HFFc6 (cell line): ENCODE measurements at places on chromosomes 12 and 14.
A peak's percentile ranks its signal among the peaks of the same experiment; 100 is the strongest.

DNA sequence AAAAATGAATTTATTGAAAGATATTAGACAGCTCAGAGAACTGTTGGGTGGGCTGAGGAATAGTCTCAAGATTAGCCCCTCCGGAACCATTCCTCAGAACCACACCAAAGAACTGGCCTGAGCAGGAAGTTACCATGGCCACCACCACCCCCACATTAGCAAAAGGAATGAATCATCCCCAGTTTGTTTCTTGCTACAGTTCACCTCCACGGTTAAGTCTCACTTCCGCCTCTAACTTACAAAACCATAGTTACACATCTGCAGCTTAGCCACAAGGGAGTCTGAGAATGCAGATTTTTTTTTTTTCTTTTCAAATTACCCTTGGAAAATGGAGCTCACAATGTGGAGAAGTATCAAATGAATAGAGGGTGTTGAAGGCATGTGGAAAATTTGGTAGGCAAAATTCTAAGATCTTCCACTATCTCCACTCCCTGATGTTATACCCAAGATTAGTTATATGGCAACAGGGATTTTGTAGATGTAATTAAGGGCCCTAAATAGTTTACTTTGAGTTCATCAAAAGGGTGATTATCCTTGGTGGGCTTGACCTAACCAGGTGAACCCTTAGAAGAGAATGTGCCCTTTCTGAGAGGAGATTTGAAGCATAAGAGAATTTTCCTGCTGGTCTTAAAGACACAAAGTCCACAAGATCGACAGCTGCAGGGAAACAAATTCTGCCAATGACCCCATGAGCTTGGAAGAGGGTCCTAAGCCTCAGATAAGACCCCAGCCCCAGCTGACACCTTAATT is 129.8 kb upstream of the KRR1 start:
- peak; percentile 90 for DNase-seq

GRCh38 chr14:64649383-64649998 is 54.7 kb upstream of the PLEKHG3 start:
- no peak for DNase-seq

DNA sequence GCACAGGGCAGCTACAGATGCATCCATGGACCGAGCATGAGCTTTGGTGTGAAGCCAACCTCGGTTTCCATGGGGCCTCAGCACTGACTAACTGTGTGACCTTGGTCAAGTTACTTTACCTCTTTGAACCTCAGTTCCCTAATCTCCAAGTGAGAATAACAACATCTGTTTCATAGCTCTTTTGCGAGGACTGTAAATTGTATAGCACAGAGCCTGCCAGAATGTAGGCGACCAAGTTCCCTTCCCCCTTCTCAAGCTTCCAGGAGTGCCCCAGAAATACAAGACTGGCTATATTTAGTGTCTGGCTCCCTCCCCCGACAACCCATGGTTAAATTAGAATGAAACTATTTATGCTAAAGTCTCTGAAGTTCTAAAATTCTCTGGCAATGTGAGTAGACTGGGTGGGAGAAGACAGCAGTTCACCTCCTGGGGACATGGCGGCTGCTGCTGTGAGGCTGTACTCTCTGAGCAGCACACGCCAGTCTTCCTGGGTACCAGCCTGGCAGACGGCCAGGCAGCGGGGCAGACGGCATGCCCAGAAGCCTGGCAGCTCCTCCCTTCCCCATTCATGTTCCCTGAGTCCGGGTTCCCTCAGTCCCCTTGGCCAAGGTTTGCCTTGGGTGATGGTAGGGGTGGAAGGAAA is 22.0 kb upstream of the TMED10 start:
- no peak for DNase-seq

DNA sequence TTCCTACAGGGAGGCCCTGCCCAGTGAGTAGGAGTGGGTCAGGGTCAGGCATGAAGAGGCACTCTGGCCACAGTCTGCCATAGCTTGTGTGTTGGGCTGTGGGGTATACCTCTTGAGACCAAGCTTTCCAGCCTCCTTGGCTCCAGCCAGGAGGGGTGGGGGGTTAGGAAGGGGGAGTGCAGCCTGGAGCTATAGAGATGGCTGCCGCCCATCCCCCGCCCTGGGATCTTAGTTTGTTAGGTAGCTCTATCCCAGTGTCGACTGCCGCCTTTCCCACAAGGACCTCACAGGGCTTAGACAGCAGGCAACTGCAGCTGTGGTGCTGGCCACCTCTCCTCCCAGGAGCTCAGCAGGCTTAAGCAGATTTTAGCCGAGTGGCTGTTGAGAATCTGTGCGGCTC is 216.4 kb downstream of the PLCZ1 start:
- no peak for DNase-seq

DNA sequence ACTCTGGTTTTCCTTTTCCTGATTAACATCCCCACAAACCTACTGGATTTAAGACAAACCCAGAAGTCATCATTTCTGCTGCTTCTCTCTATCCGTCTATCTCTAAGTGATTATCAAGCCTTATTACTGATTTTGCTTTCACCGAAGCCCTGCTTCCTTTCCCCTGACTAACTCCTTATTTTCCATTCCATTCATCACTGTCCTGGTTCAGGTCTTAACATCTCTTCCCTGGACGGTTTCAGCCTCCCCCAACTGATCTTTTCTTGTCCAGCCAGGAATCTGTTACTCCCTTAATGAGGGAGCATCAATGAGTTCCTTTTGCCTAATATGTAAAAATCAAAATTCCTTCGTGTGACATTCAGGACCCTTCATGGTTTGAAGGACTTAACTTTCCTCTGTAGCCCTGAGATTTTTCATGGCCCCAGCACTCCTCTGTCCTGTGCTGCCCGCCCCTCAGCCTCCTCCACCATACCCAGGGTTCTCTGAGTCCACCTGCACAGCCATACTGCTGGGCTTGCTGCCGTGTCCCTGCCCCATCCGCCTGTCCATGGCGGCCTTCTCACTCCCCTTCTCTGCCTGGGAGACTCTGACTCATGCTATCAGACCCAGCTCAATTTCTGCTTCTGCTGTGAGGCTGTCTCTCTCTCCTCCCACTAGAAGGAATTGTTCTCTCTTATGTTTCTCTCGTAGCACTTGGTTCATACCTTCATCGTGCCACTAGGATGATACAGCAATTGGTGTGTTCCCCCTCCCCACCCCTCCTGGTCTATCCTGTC is 167.8 kb upstream of the HIF1A start:
- peak; percentile 81 for DNase-seq

GRCh38 chr14:67986131-67986841 is 166.7 kb downstream of the RAD51B start:
- DNase-seq = peak; percentile 45

- DNase-seq = no peak
These were observed 9.6 kb downstream of the ARHGDIB start for GRCh38 chr12:14951851-14952250.

- peak; percentile 97 for DNase-seq
These were observed 73.8 kb upstream of the ANKS1B start for GRCh38 chr12:100058482-100059029.

DNA sequence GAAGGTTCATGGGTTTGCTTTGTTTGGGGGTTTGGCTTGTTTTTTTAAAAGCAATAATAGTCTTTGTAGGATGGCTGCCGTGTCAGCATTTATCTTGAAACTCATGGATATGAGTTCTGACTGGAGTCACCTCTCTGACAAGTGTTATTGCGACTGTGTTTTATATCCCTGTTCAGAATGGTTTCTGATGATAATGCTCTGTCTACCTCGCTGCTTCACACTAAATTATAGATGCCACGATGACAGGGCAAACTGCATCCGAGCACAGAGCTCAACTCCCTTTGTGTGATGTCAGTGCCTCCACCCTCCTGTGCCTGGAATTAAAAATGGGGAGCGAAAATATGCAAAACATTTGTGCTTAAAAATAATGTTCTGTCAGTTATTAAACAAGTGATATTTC is 250.8 kb downstream of the EGLN3 start:
- DNase-seq = no peak

DNA sequence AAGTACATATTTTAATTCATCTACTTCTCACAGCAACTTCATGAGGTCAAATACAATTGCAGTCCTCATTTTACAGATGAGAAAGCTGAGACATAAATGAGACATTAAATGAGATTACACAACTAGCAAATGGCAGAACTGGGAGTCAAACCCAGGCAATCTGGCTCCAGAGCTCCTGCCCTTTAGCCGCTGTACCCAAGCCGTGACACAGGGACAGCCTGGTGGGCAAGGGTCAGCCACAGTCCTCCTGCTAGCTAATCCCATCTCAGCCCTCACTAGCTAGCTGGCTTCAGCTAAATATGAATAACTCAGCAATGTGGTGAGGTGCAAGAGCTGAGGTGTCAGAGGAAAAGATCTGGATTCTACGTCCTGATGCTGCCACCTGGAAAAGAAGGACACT is 54.8 kb downstream of the NINJ2 start:
- DNase-seq = no peak

GRCh38 chr12:99131751-99132199 is 486.7 kb downstream of the APAF1 start:
- no peak for DNase-seq

GRCh38 chr14:50935126-50936015 is 8.9 kb downstream of the PYGL start:
- no peak for DNase-seq

DNA sequence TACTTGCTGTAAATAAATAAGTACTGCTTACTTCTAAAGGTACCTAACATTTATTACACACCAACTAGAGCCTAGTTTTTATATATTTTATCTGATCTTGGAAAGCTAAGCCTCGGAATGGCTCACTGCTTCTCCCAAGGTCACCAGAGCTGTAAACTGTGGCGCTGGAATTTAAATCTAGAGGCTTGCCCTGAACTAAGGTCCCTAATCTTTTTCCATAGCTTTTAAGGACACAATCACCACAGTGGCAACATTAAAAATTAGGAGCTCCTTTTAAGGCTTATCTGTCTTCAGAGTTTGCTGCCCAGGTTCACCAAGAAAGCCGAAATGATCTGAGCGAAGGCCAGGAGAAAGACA is 670 bp downstream of the CCNB1IP1 start:
- DNase-seq = peak; percentile 12

- no peak for DNase-seq
These were observed 13.2 kb upstream of the ARID4A start for GRCh38 chr14:58285132-58285531.

- no peak for DNase-seq
These were observed 230.6 kb upstream of the PLEKHG7 start for GRCh38 chr12:92472201-92472600.
